ENCODE measurements at places on chromosomes 11 and 22. TPM values are rescaled to one million over a fixed set of nuclear protein-coding genes. Genes with fewer than 3 reads are reported as not detected.

The WNT11 gene
- total RNA-seq, result 1.9 TPM

The BTG4 gene
- total RNA-seq, result 0.15 TPM

The ELMOD1 gene
- 0.25 TPM for total RNA-seq

The SRSF8 gene
- total RNA-seq, result 18.7 TPM

The OR8G5 gene
- not detected for total RNA-seq

The CADM1 gene
- total RNA-seq, result 24.8 TPM

The PANX3 gene
- not detected for total RNA-seq

The OR2D3 gene
- total RNA-seq, result not detected

The GGTLC2 gene
- total RNA-seq, result not detected

The TIGD3 gene
- total RNA-seq, result 1.1 TPM

The THYN1 gene
- total RNA-seq, result 18.9 TPM

The SERPIND1 gene
- 0.03 TPM for total RNA-seq

The INS gene
- total RNA-seq, result not detected

The RIBC2 gene
- 2.4 TPM for total RNA-seq

The CPT1B gene
- total RNA-seq, result 12.1 TPM

The MRGPRX3 gene
- total RNA-seq, result not detected

The TMEM86A gene
- total RNA-seq, result 0.27 TPM

The MISFA gene
- 1.6 TPM for total RNA-seq

The PARVG gene
- not detected for total RNA-seq

The SPI1 gene
- total RNA-seq, result 0.10 TPM

The DBX1 gene
- not detected for total RNA-seq

The MMP13 gene
- total RNA-seq, result 0.08 TPM

All from A549 treated with AZD2906 at 1 μM for 4 hours (cell line).